ENCODE measurements at places on chromosomes 2 and 18.

GRCh38 chr18:22337306-22337705, 80.4 kb downstream of the CTAGE1 start:
- DNase-seq = no peak

GRCh38 chr2:6914828-6915227, 2.4 kb upstream of the RNF144A start:
- no peak for DNase-seq

GRCh38 chr2:37630301-37630700, 41.1 kb downstream of the CDC42EP3 start:
- no peak for DNase-seq

GRCh38 chr2:217568289-217568971, 434.4 kb downstream of the TNS1 start:
- no peak for DNase-seq

- no peak for DNase-seq
These were observed 78.3 kb downstream of the CMPK2 start for GRCh38 chr2:6787376-6787775.

GRCh38 chr18:45715212-45715780, 8.7 kb upstream of the SLC14A1 start:
- DNase-seq = no peak

DNA sequence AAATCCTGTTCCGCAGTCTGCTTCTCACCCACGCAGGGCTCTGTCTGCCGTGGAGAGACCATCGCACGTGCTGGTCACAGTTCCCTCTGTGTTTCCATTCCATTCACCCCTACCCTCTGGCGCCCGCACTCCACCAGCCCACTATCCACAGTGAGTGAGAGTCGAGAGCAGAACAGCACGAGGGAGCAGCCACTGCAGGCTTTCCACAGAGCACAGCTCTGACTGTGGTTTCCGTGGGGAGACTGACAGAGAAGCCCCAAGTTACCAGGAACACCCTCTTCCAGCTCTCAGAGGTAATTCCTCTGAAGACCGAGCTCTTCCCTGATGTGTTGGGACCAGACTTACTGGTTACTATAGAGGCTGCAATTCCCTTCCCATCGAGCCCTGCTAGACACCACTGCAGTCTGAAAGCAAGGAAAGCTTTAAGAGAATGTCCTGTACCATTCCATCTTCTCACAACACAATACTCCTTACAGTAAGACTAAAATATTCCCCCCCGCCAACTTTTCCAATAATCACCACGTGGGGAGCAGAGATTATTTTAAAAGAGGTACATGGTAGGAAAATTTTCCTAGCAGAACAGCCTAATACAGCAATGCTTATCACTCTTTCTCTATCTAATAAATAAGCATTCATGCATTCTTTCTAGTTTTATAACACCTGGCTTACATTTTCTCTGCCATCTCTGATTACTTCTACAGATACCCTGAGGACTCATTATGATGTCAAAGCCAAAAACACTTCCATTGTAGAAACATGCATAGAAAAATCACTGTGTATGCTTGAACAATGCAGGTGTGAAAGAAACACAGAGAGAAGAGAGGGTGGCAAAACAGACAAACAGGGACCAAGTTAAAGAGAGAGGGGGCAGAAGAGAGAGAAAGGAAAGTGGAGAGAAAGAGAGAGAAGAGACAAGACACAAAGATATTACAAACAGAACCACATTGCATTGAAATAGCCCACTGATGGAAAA, 4.7 kb downstream of the MYT1L start:
- DNase-seq = no peak

- DNase-seq = no peak
These were observed 17.8 kb downstream of the MYO1B start for GRCh38 chr2:191263050-191263449.

DNA sequence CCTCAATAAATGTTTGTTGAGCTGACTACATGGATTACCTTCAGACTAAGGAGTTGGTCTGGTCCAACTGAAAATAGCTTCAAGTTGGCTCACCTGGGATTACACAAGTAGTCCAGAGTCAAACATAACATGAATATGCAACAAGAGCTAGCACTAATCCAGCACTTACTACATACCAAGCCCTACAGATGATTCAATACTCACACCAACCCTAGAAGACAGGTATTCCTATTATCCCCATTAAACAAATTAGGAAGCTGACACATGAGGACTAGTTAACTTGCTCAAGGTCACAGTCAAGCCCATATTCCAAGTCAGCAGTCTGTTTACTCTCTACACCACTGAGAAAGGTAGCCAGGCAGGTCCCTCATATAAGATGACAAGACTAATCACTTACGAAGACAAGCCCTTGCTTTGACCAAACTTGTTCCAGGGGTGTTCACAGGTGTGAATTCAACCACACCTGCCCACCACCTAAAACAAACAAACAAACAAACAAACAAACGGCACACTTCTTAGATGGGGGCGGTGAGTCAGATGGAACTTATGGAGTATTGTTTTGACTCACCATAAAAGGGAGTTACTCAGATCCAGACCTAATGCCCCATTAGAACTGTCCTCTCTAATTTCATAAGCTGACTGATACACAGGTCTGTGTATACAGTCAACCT, 29.1 kb downstream of the TMEM131 start:
- no peak for DNase-seq

- DNase-seq = no peak
These were observed 17.9 kb downstream of the PIAS2 start for GRCh38 chr18:46899274-46899948.
